Hepatic stellate cell (primary cell): ENCODE measurements at places on chromosomes 13 and 19.

- DNase-seq, result no peak
These were observed 12.3 kb downstream of the ZNF460 start for GRCh38 chr19:57292547-57292946.

DNA sequence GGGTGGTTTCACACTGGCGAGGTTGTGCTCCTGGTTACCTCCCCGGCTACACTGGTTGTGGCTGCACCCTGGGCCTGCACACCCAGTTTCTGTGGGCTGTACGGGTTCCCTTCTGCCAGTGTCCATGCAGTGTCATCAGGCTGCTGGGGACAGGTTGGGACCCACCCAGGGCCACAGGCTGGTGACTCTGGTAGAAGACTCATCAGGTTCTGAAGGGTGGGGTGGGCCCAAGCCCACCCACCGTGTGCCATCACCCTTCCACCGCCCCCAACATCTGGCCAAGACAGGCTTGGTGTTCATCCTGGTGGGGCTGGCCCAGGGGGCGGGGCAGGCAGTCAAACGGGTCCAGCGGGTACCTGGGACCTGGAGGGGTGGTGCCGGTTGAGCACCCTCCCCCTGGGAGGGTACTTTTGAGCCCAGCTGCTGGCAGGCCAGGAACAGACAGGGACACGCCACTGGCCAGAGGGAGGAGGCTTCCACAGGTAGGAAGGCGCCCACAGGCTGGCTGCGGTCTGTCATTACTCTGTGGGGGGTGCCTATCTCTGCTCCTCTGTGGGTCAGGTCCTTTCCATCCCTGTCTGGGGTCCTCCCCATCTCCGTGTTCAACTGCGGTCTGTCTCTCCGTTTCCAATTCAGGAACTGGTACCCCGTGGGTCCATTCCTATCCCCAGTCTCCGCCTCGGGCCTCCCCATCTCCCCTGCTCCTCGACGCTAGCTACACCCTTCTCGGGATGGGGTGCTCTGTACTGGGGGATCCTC is at the start of gene RNF225:
Gene RNF225 (plus strand): TSS at position 437 of the 759 bp plus-strand sequence. CDS start 434 bp downstream, outside the sequence.
- no peak for DNase-seq

DNA sequence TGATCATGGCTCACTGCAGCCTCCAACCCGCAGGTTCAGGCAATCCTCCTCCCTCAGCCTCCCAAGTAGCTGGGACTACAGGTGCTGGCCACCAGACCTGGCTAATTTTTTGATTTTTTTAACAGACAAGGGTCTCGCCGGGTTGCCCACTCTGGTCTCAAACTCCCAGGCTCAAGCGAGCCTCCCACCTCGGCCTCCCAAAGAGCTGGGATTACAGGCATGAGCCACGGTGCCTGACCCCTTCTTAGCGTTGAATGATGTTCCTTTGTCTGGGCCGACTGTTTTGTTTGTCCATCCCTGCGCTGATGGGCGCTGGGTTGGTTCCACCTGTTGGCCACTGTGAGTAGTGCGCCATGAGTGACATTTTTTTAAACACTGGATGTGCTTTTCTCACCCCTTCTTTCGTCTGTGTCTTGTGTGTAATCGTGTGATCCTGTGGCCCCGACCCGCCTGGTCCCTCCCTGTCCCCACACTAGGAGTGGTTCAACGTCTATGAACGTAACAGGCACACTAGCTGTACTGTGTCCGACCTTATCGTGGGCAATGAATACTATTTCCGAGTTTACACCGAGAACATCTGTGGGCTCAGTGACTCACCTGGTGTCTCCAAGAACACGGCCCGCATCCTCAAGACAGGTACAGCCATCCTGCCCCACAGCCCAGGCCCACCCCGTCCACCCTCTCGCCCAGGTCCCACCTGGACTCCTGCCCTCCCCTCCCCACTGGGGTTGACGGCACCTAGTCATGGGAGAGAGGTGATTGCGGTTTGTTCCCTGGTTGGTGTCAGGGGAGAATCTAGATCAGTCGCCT is 15.0 kb upstream of the EMC10 start:
- peak; percentile 91 for DNase-seq

DNA sequence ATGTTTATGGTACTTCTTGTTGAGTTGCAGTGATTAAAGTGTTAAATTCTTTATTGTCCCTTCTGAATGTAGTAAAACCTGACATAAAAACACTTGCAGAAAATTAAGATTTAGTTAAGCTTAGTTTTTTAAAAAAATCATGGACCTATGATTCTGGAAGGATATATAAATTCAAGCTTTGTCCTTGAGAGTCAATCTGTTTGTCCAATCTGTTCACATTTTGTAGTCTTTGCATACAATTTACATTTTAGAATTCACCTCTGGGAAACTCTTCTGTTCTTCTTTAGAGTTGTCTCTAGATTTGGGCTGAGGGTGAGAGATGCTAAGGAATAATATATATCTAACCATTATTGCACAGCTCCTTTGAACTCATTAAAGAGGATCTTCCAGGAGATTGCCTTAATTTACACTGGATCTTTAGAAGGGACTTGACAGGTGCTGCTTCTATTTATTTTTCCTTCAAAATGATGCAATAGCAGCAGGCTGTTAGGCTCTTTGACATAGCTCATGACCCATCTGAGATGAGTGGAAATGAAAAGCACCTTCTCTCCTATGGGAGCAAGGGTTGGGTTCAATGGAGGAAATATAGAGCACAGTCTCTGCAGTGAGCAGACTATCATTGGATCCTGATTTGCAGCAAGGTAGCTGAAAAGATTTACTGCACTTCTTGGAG is 433.9 kb downstream of the GPC6 start:
- DNase-seq, result no peak

GRCh38 chr19:15136234-15136954 is 29.2 kb downstream of the SYDE1 start:
- DNase-seq, result peak; percentile 76

- peak; percentile 49 for DNase-seq
These were observed 4.2 kb upstream of the ZSCAN4 start for GRCh38 chr19:57664269-57665127.
